Activated T-cell treated with anti-CD3 and anti-CD28 coated beads for 4 hours (primary cell): ENCODE measurements at places on chromosomes 6 and 20.
A peak's percentile ranks its signal among the peaks of the same experiment; 100 is the strongest.

- no peak for DNase-seq
These were observed 38.1 kb upstream of the HLA-E start for GRCh38 chr6:30450909-30451841.

DNA sequence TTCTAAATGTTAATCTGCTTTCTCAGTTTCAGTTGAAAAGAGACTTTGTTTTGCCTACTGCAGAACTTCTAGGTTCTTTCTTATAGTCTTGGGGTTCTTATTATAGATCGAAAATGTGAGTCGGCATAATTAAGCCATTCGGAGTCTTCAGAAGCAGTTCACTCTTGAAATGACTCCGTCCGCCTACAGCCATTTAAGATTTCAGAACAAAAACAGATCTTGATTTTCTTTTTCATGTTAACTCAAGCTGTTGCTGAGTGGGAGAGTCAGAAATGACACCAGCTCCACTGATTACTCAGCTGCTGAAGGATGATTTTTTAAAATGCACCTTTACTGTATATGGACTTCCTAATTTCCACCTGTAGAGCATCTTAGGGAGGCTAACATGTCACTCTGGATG is 15.9 kb downstream of the PRDM1 start:
- no peak for DNase-seq

DNA sequence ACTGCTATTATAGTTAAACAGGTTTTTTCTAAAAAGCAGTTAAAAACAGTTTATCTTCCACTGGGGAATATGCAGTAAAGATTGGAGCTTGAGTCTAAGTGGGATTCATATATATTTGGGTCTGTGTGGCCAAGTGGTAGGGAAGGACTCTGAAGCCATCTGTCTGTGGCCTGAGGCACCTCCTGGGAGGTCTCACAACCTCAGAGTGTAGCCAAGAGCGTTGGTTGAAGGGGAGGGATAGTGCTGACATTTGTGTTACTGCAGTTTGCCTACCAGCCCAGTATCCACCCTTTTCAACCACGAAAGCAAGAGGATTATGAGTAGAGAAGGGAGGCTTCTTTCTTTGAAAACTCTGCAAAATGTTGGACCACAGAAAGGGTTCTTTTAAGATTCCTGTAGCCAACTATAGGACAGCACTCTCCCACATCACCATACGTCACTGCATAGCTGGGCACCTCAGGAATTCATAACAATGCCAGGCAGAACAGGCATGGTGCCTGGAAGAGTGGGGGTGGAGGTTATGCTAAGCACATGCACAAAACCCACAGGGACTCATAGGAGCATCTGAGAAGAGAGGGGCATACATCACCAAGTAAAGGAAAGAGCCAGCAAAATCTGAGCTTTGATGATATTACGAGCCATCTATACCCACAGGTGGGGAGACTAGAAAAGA is 90.5 kb upstream of the HEY2 start:
- DNase-seq, result no peak

DNA sequence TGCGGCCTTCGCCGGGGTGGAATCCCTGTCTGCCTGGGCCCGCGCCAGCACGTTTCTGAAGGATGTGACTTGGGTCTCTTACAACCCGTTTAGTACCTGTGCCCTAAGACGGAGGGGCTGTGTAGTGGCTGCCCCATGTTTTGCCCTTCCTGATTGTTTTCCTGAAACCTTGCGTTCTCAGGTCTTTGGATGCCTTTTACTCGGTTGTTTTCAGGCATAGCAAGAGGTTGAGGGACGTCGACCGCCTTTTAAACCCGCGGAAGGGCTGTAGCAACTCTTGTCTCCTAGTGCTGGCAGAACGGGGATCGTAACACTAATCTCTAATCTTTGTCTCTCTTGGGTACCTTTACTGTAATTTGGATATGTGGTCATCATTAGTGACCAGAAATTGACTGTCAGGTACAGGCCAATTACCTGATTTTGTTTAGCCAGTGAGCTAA is 706 bp upstream of the NANP start:
- peak; percentile 15 for DNase-seq

- DNase-seq, result no peak
These were observed 76.4 kb upstream of the BHLHE23 start for GRCh38 chr20:63082939-63083735.

DNA sequence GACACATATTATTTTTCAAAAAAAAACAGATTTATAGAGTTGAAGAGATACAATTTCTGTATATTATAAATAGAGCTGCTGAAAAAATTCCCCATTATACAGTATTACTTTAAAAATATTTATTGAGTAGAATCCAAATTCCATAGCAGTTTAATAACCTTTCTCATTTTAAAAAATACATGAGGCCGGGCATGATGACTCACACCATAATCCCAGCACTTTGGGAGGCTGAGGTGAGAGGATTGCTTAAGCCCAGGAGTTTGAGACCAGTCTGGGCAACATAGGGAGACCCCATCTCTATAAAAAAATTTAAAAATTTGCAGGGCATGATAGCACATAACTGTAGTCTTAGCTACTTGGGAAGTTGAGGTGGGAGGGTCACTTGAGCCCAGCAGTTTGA is 13.0 kb downstream of the ATRN start:
- no peak for DNase-seq

- DNase-seq, result no peak
These were observed 33.9 kb downstream of the RIPOR2 start for GRCh38 chr6:24901698-24902328.

DNA sequence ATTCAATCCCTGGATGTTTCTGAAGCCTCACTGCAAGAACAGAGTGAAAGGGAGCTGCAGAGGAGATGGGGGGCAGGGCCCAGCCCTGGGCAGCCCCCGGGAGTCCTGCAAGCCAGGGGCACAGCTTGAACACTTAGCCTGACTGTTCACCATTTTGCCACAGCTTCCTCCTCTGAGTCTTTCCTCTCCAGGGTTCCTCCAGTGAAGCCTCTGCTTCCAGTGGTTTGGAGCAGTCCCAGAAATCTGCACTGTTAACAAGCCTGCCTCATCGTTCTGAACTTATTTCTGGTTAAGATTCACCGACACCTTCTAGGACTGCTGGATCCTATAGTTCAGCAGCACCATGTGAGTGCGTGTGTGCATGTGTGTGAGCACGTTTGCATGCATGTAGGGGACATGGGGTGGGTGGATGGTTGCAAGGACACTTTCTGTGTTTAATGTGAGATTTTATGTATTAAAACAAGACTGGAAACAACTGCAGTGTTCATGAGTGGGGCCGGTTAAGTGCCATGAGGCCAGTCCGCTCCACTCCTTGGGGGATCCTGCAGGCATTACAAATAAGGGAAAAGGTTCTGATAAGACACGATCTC is 24.6 kb downstream of the CEBPB start:
- no peak for DNase-seq

DNA sequence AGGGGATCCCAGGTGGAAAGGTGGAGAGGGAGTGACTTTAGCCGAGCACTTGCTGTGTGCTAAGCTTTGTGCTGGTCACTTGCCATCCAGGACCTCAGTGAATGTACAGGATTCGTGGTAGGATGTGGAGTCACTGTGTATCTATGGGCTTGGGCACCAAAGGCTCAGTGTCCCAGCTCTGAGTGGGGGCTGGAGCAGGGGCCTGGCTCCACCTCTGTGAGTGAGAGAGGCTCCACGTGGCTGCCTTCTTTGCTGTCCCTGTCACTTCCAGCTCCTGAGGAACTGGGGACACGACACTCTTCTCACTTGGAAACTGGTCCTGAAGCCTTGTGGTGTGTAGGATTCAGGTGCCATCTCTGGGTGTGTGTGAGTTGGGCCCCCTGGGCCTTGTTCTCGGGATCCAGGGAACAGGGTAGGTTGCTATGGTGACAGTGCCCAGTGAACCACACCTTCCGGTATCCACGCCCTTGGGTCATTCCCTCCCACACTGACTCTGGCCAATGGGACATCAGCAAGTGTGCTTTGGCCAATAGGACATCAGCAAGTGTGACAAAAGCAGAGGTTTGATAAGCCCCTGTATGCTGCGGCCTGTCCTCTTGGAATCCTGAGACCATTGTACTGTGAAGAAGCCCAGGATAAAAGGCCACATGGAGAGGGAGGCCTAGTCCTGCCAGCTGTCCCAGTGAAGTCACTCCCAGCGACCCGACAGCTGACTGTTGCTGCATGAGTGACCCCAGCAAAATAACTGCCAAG is 87.7 kb downstream of the CDH22 start:
- no peak for DNase-seq

- DNase-seq, result no peak
These were observed 50.5 kb downstream of the PCNA start for GRCh38 chr20:5069141-5069806.

DNA sequence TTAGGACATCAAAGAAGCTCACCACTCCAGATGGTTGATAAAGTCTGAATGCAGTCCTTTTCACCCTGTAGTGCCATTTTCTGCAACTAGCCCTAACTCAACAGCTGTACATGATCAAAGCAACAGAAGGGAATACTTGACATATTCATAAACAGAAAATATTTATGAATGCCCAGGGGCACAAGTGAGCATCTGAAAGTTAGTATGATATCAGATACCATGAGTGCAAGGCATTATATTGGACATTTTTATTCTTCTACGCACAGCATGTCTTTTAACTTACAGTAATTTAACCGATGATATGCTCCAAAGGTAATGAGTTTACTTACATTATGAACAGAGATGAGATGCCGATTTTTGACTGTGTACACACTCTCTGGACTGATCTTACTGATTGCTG is 142.0 kb downstream of the MCHR2 start:
- DNase-seq, result no peak

DNA sequence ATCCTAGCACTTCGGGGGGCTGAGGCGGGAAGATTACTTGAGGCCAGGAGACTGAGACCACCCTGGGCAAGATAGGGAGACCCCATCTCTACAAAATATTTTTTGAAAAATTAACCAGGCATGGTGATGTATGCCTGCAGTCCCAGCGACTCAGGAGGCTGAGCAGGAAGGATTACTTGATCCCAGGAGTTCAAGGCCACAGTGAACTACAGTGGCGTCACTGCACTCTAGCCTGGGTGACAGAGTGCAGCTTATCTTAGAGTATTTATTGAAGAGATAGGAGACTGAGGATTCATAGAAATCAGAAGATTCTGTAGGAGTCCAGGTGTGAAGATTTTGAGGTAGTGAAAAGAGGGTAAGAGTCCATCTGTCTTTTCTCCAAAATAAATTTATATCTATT is 45.0 kb downstream of the SLC17A5 start:
- DNase-seq, result no peak

DNA sequence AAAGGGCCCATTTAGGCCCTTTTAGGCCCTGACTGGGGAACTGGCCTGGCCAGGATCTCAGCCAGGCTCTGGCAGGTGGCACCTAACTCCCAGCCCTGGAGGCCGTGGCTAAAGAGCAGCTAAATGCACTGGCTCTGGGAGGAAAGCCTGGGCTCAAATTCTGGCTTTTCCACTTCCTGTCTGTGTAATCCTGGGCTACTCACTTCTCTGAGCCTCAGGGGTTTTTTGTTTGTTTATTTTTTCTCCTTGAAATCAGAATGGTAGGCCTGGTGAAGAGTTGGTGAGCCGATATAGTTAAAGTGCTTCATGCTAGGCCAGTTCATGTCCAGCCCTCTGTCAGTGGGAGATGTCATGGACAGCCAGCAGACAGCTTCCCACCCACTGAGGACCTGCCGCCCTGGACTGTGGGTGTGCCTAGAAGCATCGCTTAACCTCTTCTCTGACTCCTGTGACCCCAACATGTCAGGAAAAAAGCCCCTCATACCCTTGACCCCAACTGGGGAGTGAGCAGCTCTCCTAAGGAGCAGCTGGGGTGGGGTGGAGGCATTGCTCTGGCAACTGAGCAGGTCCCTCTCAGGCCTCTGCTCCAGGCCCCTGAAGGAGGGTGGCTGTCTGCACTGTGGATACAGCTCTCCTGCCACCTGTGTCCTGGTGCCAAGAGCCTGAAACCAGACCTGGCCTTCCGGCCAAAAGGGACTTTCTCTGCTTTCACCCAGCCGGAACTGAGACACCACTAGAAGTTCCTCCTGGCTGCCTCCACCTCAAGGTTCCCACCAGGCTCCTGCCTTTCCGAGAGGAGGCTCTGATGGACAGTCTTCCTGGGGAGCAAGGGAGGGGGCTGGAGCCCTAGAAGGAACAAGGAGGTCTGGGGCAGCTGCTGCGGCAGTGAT is 57.2 kb upstream of the MYL9 start:
- DNase-seq, result no peak

GRCh38 chr6:27133281-27134227 is 113.9 kb upstream of the PRSS16 start:
- DNase-seq, result peak; percentile 42

DNA sequence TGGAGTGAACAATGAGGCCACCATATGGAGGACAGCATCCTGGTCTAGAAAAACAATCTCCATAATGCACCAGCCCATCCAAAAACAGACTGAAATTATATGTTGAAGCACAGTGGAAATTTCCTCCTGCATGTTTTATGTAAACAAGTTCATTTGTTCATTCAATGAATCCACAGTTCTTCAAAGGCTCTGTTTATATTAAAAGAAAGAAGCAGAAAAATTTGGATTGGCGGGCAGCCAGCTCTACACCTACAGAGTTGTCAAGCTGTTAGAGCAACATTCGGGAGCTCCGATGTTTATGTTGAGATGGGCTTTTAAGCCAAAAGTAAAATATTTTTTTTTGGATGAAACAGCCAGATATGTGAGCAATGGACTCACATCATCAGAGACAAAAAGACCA is 395.3 kb upstream of the SULF2 start:
- no peak for DNase-seq

- DNase-seq, result peak; percentile 62
These were observed 1.4 kb downstream of the STAU1 start for GRCh38 chr20:49186535-49187329.

GRCh38 chr20:32847964-32848363 is 10.8 kb upstream of the EFCAB8 start:
- DNase-seq, result no peak

DNA sequence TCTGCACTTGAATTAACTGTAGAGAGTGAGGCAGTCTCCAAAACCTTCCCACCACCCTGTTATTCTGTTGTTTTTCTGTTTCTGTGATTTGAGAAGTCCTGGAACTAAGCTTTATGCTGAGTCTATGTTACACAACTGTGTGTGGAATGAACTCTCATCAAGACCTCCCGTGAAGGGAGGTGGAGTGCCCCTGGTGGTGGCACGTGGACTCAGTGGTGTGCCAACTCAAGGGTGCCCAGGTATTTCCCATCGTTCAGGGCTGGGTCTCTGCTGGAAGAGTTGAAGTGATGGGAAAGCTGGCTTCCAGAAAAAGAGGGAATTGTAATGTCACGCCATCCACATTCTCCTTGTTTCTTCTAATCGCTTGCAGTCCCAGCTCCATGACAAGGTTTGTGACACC is 374.2 kb downstream of the SMOC2 start:
- no peak for DNase-seq

GRCh38 chr6:3849681-3850450 is 693 bp downstream of the FAM50B start:
- no peak for DNase-seq

DNA sequence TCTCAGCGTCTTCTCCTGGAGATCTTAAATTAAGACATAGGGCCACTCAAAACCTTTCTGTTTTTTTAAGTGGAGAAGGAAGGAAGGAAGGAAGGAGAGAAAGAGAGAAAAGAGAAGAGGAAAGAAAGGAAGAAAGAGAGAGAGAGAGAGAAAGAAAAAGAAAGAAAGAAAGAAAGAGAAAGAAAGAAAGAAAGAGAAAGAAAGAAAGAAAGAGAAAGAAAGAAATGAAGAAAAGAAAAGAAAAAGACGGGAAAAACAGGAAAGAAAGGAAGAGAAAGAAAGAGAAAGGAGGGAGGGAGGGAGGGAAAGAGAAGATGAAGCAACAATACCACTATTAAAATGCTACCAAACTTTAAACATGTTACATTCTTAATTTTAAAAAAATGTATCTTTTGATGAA is 336.5 kb upstream of the ARID1B start:
- DNase-seq, result no peak

- no peak for DNase-seq
These were observed 326.2 kb upstream of the SPTLC3 start for GRCh38 chr20:12682613-12683012.
